H9 (cell line): ENCODE measurements at places on chromosomes 12 and 14. TPM values are rescaled to one million over a fixed set of nuclear protein-coding genes. Genes with fewer than 3 reads are reported as not detected.
A peak's percentile ranks its signal among the peaks of the same experiment; 100 is the strongest.

Gene PIWIL1
- total RNA-seq = not detected in 2 replicates

Gene KRT1
- total RNA-seq = not detected in 2 replicates

Gene ANKRD9
- 29.0 and 29.8 TPM in 2 replicates for total RNA-seq

Gene VSIG10
- 89.6 and 97.4 TPM in 2 replicates for total RNA-seq

Gene POLE2
- 24.1 and 25.7 TPM in 2 replicates for total RNA-seq

Gene RILPL2
- total RNA-seq = 1.3 and 1.4 TPM in 2 replicates

Gene OTX2
- total RNA-seq = 193 and 195 TPM in 2 replicates

Gene B4GALNT1
- total RNA-seq = 2.3 and 2.6 TPM in 2 replicates

Gene NGB
- total RNA-seq = 0.11 and 0.26 TPM in 2 replicates

DNA sequence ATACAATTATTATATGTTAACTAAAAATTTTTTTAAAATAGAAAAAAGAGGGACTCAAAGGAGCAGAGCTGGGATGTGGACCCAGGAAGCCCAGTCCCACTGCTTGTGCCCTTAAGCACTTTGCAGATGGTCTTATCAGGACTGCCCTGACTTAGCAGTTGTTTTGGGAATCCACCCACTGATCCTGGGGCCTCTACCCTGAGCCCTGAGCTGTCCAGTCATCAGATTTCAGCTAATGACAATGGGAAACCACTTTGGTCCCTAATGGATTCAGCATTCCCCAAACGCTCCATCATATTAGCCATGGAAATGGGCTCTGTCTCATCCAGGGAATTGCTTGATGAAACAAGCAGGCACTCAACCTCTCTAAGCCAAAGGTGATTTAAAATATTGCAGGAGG, 22.5 kb upstream of the WSCD2 start:
- DNase-seq = no peak

DNA sequence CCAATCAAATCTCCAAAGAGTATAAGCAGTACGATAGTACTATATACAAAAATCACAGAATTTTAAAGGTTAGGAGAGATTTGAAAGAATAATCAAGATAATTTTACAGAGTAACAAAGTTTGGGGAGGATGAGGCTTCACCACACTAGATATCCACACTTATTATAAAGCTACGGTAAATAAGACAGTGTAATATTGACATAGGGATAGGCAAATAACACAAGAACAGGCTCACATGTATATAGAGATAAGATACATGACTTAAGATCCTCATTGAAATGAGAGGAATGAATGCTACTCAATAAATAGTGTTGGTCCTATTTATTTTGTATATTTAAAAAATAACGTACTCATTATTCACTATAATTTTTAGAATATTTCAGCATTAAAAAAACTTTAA, 26.2 kb downstream of the NUMB start:
- no peak for DNase-seq

GRCh38 chr14:102210421-102211042, 70.8 kb downstream of the WDR20 start:
- DNase-seq = no peak

DNA sequence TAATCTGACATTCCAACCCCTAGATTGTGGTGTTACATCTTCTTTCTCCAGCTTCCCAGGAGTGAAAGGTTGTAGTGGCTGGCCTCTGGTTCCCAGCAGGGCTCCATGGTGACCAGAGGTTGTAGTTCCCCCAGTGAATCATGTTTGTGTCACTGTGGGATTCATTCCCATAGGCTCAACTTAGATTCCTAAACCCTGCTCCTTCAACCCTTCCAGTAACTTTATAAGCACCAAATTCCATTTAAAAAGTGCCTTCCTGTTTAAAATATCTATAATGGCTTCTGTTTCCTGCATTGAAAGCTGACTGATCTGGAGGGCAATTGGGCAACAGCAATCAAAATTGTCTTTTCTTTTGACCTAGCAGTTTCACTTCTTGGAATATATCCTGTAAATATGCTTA, 40.5 kb upstream of the TBC1D15 start:
- DNase-seq = no peak

- DNase-seq = peak; percentile 89
These were observed 778 bp downstream of the TCP11L2 start for GRCh38 chr12:106303202-106303820.

- no peak for DNase-seq
These were observed 5.9 kb downstream of the PSEN1 start for GRCh38 chr14:73142216-73142615.

- no peak for DNase-seq
These were observed 15.3 kb downstream of the MARK3 start for GRCh38 chr14:103400537-103400936.

- DNase-seq = no peak
These were observed 73.1 kb upstream of the PWP1 start for GRCh38 chr12:107612508-107612907.

DNA sequence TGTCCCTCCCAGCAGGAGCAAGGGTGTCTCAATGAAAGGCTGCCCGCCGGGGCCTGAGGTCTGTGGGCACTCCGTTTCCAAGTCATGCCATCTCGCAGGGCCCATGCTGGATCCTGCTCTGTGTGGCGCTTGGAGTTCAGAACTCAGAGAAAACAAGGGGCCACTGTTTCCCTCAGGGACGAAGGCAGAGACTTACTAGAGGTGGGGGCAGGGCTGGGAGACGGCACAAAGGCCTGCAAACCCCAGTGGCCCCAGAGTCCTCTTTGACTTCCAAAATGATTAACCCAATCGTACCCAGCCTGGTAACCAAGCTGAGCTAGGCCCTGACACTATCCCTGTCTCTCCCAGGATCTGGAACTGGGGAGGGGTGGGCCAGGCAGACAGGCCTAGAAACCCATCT, 95.8 kb downstream of the ITPK1 start:
- DNase-seq = no peak

- DNase-seq = no peak
These were observed 358.0 kb downstream of the DAD1 start for GRCh38 chr14:22231018-22231417.

DNA sequence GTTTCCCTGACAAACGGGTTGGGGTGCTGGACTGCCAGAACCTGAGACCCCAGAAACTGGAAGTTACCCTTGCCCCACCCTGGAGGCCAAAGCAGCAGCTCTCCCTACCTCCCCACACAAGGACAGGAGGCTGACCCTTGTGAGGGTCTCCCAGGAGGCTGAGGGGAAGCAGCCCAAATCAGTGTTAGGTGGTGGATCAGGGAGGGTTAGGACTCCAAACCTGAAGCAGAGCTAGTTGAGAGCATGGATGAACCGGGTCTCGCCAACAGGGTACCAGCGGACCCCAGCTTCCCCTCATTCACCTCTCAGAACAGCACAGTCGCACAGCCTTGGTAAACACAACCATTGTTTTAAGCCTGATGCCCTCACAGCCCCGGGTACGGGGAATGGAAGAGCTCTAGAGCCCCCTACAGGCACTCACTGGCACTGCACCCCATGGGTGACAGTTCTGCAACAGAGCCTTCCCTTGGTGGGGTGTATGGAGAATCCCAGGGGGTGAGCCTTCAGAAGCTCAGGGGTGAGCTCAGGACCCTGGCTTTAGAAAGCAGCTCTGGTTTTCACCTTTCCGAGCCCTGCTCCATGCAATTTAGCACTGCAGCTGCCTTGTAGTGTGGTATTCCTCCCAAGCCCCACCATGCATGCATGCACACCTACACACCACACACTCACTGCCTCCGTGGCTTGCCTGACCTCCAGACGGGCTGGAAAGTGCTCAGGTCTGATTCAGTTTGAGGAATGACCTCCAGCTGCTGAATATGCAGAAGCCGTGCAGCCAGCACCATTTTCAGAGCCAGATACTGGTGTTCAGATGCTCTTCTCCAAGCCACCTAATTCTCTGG, 11.2 kb downstream of the ESRRB start:
- peak; percentile 85 for DNase-seq

- DNase-seq = no peak
These were observed 36.7 kb upstream of the CD9 start for GRCh38 chr12:6163416-6164060.

DNA sequence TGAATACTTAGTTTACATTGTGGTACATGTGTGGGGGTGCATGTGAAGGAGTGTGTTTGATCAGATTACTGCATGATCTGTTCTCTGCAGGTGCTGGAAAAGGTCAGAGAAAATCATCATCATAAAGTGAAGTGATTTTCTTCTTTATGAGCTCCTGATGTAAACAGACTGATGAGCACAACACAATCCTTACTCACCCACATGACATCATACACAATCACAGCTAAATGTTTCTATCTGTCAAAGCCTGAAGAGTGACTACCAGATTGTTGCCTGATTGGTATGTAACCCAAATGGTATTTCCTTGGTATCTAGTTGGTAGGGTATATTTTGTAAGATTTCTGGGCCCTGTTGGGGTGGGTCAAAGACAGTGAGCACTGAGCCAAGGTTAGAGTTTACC, 270.8 kb downstream of the FOXG1 start:
- DNase-seq = no peak

GRCh38 chr14:68124979-68125731, 305.6 kb downstream of the RAD51B start:
- no peak for DNase-seq

DNA sequence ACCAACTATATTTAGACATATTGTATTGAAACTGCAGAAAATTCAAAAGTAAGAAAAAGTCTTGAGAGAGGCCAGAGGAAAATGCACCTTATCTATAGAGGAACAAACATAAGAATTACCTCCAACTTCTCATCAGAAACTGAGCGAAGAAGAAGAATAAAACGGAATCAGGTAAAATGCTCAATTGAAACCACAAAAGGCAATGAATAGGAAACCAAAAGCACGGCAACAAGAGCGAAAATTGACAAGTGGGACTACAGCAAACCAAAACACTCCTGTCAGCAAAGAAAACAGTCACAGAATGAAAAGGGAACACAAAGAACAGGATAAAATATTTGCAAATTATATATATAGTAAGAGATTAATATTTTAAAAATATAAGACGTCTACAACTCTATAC, 61.9 kb upstream of the PARP11 start:
- no peak for DNase-seq

DNA sequence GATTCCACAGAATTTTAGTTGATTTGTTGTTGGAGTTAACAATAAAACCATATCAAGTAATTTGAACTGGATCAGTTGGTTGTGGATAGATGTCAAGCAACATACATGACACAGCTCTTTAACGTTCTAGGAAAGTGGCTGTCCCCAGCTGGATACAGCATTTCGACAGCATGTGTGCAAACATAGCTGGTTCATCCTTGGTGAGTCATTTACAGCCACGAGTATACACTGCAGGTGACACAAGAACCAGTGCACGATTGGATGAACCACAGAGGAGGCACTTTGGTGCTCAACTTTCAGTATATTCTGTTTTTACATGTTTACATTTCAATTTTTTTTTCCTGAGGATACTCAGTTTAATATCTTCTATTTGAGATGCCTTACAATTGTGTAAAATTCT, 242.4 kb downstream of the TMEM117 start:
- no peak for DNase-seq

GRCh38 chr12:31929027-31929526, 30.1 kb upstream of the RESF1 start:
- DNase-seq = no peak

DNA sequence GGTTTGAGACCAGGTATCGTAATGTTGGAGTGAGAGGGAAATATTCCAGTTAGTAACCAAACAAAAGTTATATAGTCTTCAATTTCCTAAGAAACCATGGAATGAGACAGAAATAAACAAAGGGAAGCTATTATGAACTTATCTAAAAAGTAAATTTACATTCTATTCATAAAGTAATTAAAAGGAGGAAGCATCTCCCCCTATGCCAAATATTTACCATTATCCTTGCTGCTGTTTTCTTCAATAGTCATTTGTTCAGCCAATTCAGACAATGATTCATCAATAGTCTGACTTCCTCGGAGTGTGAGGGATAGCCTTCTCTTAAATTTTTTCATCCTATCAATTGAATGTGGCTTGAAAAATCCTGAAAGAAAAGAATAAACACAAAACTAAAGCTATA, 65.7 kb downstream of the CDK17 start:
- no peak for DNase-seq

- no peak for DNase-seq
These were observed 34.4 kb upstream of the DYNC1H1 start for GRCh38 chr14:101929946-101930345.

GRCh38 chr12:95169368-95169767, 47.9 kb downstream of the FGD6 start:
- no peak for DNase-seq

DNA sequence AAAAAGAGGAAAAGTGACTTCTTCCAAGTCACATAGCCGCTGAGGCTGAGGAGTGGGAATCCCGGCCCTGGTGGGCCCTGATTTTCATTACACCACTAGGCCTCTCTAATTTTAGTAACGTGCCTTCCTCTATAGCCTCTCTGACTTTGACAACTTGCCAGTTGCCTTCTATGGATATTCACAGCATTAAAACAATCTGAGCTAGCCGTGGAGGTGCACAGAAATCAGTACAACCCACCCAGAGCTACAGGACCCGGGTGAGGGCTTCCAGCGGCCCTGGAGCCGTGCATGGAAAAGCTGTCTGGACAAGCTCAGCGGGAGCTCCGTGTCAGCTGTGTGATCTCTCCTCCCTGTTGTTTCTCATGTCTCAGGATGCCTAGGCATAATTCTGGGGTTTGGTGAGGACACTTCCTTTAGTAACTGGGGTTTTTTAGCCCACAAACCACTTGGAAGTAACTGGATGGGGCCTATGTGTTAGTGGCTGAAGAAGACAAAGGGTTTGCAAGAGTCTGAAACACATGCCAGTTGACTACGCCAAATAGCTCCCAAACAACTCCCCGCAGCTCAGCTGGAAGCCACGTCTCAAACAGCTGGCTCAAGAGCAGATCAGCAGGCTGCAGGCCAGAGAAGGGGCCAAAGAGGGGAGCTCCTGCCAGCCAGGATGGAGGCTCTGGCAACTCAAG, 53.0 kb downstream of the SSH1 start:
- no peak for DNase-seq

DNA sequence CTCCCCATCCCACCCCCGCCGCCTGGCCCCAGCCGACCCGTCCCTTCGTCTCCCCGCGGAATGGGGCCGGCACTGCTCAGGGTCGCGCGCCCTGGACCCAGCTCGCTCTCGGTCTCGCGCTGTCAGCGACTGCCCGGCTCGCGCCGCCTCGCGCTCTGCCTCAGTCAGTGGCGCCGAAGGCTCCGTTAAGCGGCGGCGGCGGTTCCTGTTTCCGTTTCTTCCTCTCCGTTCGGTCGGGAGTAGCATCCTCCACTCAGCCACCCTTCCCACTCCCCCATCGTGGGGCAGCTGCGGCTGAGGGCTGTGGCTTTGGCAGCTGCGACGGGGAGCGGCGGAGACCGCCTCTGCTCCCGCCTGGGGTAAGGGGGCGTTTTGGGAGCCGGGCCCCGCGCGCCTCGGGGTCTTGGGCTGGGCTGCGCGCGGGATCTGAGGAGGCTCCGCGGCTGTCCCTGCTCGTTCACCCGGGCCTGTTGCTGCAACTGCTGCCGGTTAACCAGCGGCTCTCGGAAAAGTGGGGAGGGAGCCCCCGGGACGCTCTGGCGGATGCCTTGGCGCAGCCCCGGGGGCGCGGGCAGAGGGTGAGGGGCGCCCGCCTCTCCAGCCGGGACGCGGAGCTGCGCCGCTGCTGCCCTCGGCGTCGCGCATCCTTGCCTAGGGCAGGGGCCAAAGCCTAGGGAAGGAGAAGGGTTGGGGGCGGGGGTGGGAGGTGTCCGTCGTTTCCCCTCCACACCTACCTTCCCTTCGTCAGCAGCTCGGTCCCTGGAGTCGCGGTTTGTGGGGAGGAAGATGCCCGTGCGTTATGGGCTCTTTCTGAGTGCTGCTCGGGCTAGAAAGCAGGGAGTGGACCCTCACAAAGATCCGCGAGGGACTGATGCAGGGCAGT, 567 bp downstream of the FUT8 start:
- DNase-seq = peak; percentile 62

GRCh38 chr12:82414044-82414443, 55.7 kb downstream of the METTL25 start:
- no peak for DNase-seq

- DNase-seq = no peak
These were observed 283.1 kb downstream of the MDGA2 start for GRCh38 chr14:47392326-47392725.
